ENCODE measurements at places on chromosomes 11 and 22. TPM values are rescaled to one million over a fixed set of nuclear protein-coding genes. Genes with fewer than 3 reads are reported as not detected.

- no peak for DNase-seq
- no peak overlapping the region for H3K27ac ChIP-seq
- H3K36me3 ChIP-seq = peaks cover 15% of the 10 kb centered on the region
- H3K4me3 ChIP-seq = no peak overlapping the region
- peaks cover 14% of the 10 kb centered on the region for H3K4me1 ChIP-seq
- no peaks in the 10 kb centered on the region for H3K27me3 ChIP-seq
Measured at GRCh38 chr22:46237453-46238124, 12.5 kb downstream of the CDPF1 start.

DNA sequence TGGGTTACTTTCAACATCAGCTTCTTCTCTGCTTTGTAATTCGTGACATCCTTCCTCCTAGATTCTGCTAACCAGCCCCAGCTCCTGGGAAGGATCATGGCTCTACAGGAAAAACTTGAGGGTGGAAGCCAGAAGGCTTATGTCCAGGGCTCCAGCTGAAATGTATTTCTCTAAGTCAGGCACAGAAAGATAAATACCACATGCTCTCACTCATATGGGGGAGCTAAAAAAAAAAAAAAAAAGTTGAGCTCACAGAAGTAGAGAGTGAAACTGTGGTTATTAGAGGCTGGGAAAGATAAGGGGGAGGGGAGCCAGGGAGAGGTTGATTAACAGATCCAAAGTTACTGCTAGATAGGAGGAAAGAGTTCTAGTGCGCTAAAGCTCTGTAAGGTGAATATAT, 74.9 kb downstream of the DSCAML1 start:
- no peak overlapping the region for H3K4me3 ChIP-seq
- H3K36me3 ChIP-seq = no peaks in the 10 kb centered on the region
- H3K4me1 ChIP-seq = no peaks in the 10 kb centered on the region
- no peak overlapping the region for H3K27ac ChIP-seq
- DNase-seq = no peak
- H3K27me3 ChIP-seq = peaks cover 6% of the 10 kb centered on the region

GRCh38 chr22:22569218-22569617, 10.2 kb upstream of the PRAME start:
- no peaks in the 10 kb centered on the region for H3K36me3 ChIP-seq
- H3K27me3 ChIP-seq = peaks cover 17% of the 10 kb centered on the region

- no peak overlapping the region for H3K27ac ChIP-seq
- H3K4me1 ChIP-seq = peaks cover 7% of the 10 kb centered on the region
- DNase-seq = no peak
- H3K4me3 ChIP-seq = no peak overlapping the region
Measured at GRCh38 chr11:125987066-125987641, 41.3 kb downstream of the VSIG10L2 start.

GRCh38 chr22:18066181-18066859, 11.5 kb upstream of the PEX26 start:
- H3K4me3 ChIP-seq = no peak overlapping the region
- no peak overlapping the region for H3K27ac ChIP-seq
- DNase-seq = no peak
- H3K27me3 ChIP-seq = peaks cover 33% of the 10 kb centered on the region
- no peaks in the 10 kb centered on the region for H3K36me3 ChIP-seq
- H3K4me1 ChIP-seq = no peaks in the 10 kb centered on the region

GRCh38 chr11:65766535-65766934, 14.2 kb downstream of the AP5B1 start:
- H3K4me1 ChIP-seq = peaks cover 3% of the 10 kb centered on the region
- no peak overlapping the region for H3K4me3 ChIP-seq
- H3K27ac ChIP-seq = no peak overlapping the region
- DNase-seq = no peak
- H3K27me3 ChIP-seq = no peaks in the 10 kb centered on the region
- H3K36me3 ChIP-seq = no peaks in the 10 kb centered on the region

DNA sequence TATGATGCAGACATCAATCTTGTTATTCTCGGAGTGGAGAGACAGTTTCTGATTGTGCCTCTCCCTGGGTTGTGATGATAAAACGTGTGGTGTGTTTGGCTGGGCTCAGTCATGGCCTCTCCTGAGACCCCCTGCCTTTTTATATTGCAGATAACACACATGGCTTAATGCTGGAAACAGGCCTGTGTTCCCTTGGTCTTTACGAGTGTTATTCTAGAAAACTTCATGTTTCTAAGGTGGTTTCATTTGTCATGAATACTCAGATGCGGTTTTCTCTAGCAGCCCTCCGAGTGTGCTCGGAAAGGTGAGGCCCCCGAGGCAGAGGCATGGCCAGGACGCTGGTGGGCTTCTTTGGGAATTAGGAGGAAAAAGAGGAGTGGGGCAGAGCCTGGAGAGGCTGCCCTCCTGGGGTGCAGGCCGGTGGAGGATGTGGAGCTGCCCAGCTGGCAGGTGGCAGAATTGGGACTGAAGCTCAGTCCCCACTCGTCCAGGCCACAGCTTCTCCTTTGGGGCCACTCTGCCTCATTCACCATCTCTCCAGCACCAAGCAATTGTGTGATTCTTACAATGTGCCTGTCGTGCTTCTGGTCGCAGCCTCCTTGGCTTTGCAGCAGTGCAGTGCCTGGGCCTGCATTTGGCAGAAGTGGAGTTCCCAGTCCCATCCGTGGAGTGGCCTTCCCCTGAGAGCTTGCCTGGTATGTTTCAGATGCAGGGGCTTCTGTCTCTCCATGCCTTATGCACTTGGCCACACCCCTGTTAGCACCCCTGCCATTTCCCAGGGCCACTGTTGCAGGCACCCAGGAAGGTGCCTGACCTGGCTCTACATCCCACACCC, 309.6 kb downstream of the TBC1D22A start:
- H3K4me3 ChIP-seq = no peak overlapping the region
- H3K36me3 ChIP-seq = peaks cover 36% of the 10 kb centered on the region
- no peak for DNase-seq
- H3K4me1 ChIP-seq = peaks cover 7% of the 10 kb centered on the region
- no peak overlapping the region for H3K27ac ChIP-seq
- H3K27me3 ChIP-seq = no peaks in the 10 kb centered on the region

GRCh38 chr11:16193897-16194381, 162.4 kb downstream of the SOX6 start:
- H3K4me3 ChIP-seq = no peak overlapping the region
- no peaks in the 10 kb centered on the region for H3K4me1 ChIP-seq
- no peaks in the 10 kb centered on the region for H3K27me3 ChIP-seq
- no peak for DNase-seq
- H3K27ac ChIP-seq = no peak overlapping the region
- no peaks in the 10 kb centered on the region for H3K36me3 ChIP-seq

- DNase-seq = peak; percentile 69
- H3K27me3 ChIP-seq = no peaks in the 10 kb centered on the region
- peaks cover 86% of the 10 kb centered on the region for H3K4me1 ChIP-seq
- peaks cover 70% of the 10 kb centered on the region for H3K36me3 ChIP-seq
- H3K27ac ChIP-seq = peak overlapping the region; percentile 100
Measured at GRCh38 chr11:67272327-67273259, 6.3 kb downstream of the GRK2 start.

- H3K36me3 ChIP-seq = no peaks in the 10 kb centered on the region
- H3K4me1 ChIP-seq = no peaks in the 10 kb centered on the region
- no peak overlapping the region for H3K4me3 ChIP-seq
- no peak overlapping the region for H3K27ac ChIP-seq
Measured at GRCh38 chr11:31355131-31355530, 14.4 kb downstream of the DCDC1 start.

- H3K36me3 ChIP-seq = peaks cover 69% of the 10 kb centered on the region
- H3K27ac ChIP-seq = no peak overlapping the region
- H3K4me3 ChIP-seq = no peak overlapping the region
- no peaks in the 10 kb centered on the region for H3K27me3 ChIP-seq
- no peak for DNase-seq
Measured at GRCh38 chr22:20571078-20571503, 63.7 kb downstream of the MED15 start.

DNA sequence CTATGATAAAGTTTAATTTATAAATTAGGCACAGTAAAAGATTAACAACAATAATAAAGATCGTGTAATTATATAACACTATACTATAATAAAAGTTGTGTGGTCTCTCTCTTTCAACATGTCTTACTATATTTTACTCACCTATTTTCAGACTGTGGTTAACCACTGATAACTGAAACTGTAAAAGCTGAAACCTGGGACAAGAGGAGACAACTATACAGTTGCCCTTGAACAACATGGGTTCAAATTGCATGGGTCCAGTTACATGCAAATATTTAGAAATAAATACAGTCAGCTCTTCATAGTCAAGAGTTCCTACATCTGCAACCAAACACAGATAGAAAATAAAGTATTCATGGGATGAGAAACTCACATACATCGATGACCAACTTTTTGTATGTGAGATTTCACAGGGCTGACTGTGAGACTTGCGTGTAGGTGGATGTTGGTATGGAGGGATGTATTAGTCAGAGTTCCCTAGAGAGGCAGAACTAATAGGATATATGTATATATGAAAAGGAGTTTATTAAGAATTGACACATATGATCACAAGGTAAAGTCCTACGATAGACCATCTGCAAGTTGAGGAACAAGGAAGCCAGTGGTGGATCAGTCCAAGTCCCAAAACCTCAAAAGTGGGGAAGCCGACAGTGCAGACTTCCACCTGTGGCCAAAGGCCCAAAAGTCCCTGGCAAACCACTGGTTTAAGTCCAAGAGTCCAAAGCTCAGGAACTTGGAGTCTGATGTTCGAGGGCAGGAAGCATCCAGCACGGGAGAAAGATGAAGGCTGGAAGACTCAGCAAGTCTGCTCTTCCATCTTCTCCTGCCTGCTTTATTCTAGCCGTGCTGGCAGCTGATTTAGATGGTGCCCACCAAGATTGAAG, 359.5 kb downstream of the INSC start:
- no peaks in the 10 kb centered on the region for H3K36me3 ChIP-seq
- no peak overlapping the region for H3K4me3 ChIP-seq
- H3K27me3 ChIP-seq = peaks cover 2% of the 10 kb centered on the region
- H3K4me1 ChIP-seq = no peaks in the 10 kb centered on the region

- H3K27ac ChIP-seq = no peak overlapping the region
- no peak for DNase-seq
- H3K36me3 ChIP-seq = no peaks in the 10 kb centered on the region
- H3K4me1 ChIP-seq = no peaks in the 10 kb centered on the region
Measured at GRCh38 chr11:36738292-36738861, 140.3 kb upstream of the RAG2 start.

DNA sequence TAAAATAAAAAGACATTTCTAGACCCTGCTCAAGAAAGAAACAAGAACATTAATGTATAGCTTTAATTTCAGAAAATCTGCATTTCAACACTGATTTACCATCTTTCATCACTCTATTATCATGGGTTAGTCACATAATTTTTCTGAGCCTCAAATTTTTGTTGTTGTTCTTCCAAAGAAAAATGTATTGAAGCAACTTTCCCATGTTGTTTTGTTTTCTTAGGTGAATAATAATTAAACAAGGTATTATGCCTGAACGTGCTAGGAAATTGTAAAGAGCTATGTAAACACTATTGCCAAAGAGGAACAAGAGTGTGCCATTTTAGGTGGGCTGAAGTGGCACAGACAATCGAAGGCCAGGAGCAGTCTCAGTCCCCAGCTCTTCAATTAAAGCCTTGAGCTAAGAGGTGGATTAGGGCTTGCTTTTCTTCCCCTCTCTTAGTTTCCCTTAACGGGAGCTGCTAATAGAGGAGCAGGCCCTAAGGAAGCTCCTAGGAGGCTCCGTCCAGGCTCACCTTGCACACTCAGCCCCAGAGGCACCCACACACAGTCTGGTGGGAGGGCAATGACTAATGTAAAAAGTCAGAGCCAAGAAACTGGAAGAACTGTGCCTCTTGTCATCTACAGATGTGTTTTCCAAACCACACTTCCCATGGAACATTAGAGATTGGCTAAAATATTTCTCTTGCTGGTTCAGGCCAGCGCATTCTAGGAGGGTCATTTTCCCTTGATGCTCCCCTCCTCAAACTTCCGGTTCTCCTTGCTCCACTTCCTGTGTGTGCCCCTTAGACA, 8.8 kb upstream of the UBASH3B start:
- H3K4me3 ChIP-seq = no peak overlapping the region
- no peak for DNase-seq
- peaks cover 4% of the 10 kb centered on the region for H3K4me1 ChIP-seq
- no peaks in the 10 kb centered on the region for H3K36me3 ChIP-seq
- H3K27ac ChIP-seq = no peak overlapping the region

DNA sequence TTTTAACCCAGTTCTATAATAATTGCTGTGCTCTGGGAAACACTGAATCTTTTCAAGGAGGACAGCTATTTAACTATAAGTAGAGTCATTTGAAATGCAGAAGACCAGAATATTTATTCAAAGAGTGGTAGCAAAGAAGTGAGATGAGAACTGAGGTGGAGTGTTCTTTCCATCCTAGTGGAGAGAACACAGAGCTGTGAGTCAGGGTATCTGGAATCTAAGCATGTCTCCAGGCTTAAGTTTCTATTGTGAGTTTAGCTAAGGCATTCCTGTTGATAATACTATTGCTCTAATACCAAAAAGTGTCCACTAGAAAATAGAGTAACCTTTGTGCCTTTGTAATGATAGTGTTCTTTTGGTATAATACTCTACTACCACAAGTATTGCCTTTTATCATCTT, 32.4 kb downstream of the JAM3 start:
- no peak for DNase-seq
- H3K27me3 ChIP-seq = peaks cover 1% of the 10 kb centered on the region
- no peak overlapping the region for H3K27ac ChIP-seq
- H3K36me3 ChIP-seq = no peaks in the 10 kb centered on the region

DNA sequence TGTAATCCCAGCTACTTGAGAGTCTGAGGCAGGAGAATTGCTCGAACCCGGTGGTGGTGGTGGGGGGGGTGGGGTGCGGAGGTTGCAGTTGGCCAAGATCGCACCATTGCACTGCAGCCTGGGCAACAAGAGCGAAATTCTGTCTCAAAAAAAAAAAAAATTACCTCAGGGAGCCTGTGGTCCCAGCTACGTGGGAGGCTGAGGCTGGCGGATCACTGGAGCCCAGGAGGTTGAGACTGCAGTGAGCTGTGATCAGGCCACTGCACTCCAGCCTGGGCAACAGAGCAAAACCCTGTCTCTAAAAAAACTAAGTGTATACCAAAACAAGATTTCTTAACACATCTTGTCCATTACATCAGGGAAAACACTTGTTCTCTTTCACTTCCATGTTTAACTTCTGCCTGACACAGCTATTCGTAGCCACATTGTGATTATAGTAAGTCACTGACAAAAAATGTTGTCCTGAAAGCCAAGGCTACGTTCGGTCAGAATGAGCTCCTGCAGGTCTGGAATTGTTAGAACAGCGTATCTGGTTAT, 1.4 kb downstream of the TMEM80 start:
- peak overlapping the region; percentile 85 for H3K4me3 ChIP-seq
- no peaks in the 10 kb centered on the region for H3K27me3 ChIP-seq
- DNase-seq = no peak
- peak overlapping the region; percentile 13 for H3K27ac ChIP-seq
- peaks cover 4% of the 10 kb centered on the region for H3K36me3 ChIP-seq

GRCh38 chr11:35424157-35424940, 5.0 kb upstream of the SLC1A2 start:
- peaks cover 6% of the 10 kb centered on the region for H3K4me1 ChIP-seq
- no peak overlapping the region for H3K4me3 ChIP-seq
- H3K36me3 ChIP-seq = no peaks in the 10 kb centered on the region
- peaks cover 51% of the 10 kb centered on the region for H3K27me3 ChIP-seq

- H3K4me1 ChIP-seq = peaks cover 40% of the 10 kb centered on the region
- H3K27me3 ChIP-seq = no peaks in the 10 kb centered on the region
- H3K4me3 ChIP-seq = peak within 1 kb of the TSS; percentile 85
- H3K36me3 ChIP-seq = peaks cover 16% of the 10 kb centered on the region
Measured at GRCh38 chr11:123429913-123430720, at the start of gene GRAMD1B. GRAMD1B (plus strand) TSS chr11:123430269; CDS start chr11:123430793, 524 bp downstream.

Gene TMEM191C
- 1.4 TPM for total RNA-seq

Gene ZNF280B
- total RNA-seq = 2.4 TPM

Gene F2
- not detected for total RNA-seq

Gene YIF1A
- total RNA-seq = 65.8 TPM

Gene CADM1
- 1.5 TPM for total RNA-seq

Gene SCUBE1
- total RNA-seq = not detected

Gene PGA5
- total RNA-seq = not detected
